ENCODE measurements at places on chromosomes 12 and 14.
A peak's percentile ranks its signal among the peaks of the same experiment; 100 is the strongest.

GRCh38 chr12:20628226-20628787 lies 66.8 kb upstream of the SLCO1C1 start:
- DNase-seq: no peak

GRCh38 chr12:32230613-32230993 lies 124.0 kb downstream of the BICD1 start:
- DNase-seq: no peak

DNA sequence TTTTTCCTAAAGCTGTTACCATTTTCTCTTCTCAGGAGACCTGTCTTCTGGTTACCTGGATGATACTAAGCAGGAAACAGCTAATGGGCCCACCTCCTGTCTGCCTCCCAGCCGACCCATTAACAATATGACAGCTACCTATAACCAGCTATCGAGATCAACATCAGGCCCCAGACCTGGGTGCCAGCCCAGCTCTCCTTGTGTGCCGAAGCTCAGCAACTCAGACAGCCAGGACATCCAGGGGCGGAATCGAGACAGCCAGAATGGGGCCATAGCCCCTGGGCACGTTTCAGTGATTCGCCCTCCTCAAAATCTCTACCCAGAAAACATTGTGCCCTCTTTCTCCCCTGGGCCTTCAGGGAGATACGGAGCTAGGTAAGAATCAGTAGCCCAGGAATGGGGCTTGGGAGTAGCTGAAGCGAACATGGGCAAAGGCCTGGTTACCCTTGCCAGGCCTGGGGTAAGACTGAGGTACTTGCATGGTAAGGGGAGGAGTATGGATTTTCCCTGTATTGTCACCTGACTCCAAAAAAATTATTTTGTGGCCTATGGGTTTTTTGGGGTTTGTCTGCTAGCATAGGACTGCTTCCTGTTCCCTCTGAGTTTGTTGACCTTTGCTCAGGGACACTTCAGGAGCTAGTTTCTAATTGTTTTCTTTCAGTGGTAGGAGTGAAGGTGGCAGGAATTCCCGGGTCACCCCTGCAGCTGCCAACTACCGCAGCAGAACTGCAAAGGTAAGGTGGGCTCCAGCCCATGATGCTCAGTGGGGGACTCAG lies 26.6 kb downstream of the TRAFD1 start:
- no peak for DNase-seq

GRCh38 chr12:64170024-64170423 lies 52.1 kb downstream of the KICS2 start:
- peak; percentile 49 for DNase-seq

GRCh38 chr12:42933461-42934081 lies 344.0 kb upstream of the PRICKLE1 start:
- DNase-seq: no peak

DNA sequence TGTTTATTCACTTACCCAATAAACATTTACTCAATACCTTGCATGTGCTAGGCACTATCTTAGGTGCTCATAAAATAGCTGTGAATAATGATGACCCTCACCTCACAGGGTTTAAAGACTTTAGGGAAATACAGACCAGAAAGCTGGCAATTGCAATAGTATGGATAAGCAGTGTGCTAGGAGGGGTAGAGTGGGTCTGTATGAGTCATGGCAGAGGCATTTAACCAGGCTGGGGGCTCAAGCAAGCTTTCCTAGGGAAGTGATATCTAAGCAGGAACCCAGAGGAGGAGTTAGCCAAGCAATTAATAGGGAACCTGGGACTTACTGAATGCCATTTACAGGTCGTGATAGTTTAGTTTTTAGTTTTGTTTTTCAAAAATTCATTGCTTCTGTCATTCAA lies 123.9 kb upstream of the CCDC198 start:
- no peak for DNase-seq

DNA sequence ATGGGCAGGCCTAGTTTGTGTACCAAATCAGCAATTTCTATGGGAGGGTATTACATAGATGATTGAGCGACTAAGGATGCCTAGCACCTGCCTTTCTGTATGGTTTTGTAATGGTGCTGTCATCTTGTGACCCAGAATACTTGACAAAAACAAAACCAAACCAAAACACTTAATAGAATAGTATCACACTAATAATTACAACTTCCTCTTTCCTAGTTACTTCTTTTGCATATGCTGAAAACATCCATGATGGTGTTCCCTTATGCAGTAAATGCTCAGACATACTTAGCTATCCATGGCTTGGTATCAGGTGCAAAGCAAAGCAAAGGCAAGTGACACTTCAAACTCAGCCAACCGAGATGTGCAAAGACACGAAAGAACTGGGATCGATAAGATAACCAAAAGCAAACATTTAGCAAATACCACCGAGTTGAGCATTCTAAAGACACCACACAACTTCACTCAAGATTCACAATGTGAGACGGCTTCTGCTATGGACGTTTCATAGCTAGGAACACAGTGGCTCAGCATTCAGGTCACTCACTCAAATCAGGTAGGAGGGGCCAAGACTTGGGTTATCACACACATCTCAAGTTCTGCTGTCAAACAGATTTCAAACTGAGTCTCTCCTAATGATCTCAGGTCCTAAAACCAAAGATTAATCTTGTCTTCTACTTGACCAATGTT lies 24.3 kb downstream of the PPP1CC start:
- DNase-seq: no peak

GRCh38 chr12:43261701-43262100 lies 290.3 kb downstream of the ADAMTS20 start:
- DNase-seq: no peak

DNA sequence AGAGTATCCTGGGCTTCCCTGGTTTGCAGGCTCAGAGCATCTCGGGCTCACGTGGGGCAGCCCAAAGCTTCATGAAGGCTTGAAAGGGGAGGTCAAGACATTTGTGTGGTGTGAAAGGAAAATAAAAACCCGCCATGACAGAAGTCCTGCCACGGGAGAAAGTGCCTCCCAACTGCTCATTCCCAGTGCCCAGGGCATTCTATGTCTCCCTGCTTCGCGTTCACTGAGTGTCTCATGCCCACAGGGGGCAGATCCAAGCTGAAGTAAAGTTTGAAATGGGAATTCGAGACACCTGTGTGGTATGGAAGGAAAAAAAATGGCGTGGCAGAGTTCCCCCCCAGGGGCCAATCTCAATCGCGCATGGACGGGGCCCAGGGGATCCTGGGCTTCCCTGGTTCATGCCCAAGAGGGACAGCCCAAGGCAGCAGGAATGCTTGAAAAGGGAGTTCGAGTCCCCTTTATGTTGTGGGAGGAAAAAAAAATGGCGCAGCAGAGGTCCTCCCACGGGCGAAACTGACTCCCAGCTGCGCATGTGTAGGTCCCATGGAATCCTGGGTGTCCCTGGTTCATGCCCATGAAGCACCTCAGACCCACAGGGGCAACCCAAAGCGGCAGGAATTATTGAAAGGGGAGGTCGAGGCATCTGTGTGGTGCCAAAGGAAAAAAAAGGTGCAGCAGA lies 576.7 kb downstream of the ALG10 start:
- DNase-seq: no peak

DNA sequence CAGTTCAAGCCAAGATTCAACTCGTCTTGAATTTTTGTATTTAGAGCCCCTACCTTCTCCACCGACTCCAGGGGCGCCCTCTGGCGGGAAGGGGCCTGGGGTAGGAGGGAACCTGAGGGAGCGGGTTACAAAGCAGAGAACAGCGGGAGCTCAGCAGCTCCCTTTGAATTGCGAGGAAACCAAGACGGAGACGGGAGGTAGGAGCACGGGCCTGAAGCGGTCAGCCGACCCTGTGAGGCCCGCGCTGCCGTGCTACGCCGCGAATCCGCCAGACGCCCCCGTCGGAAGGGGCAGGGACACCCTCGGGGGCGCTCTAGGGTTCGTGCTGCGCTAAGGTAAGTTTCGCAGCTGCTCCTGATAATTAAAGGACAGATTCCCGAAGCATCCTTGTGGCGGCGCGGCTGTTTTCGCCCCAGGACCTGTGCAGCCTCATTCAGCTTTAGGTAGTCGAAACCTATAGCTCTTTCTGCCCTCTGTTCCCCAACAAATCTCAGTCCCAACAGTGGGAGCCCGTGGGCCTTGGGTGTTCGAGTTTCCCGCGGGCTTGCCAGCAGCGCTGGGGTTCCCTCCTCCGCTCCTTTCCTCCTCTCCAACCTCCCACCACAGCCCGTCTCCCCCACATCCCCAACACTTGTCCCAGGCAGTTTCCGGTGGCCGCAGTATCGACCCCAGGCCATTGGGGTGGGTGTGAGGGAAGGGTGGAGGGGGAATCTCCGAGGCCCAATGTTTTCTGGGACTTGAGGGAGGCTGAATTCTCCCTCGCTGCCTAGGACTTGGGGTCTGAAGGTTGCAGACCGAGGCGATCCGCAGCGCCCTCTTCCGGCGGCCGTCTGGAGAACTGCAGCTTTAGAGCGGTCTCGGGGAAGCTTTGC lies 5.1 kb upstream of the NKX2-1 start:
- no peak for DNase-seq

- DNase-seq: no peak
Observed at GRCh38 chr14:57380935-57381334, 9.5 kb upstream of the NAA30 start.

GRCh38 chr12:32586390-32586789 lies 92.7 kb upstream of the DNM1L start:
- DNase-seq: peak; percentile 66

DNA sequence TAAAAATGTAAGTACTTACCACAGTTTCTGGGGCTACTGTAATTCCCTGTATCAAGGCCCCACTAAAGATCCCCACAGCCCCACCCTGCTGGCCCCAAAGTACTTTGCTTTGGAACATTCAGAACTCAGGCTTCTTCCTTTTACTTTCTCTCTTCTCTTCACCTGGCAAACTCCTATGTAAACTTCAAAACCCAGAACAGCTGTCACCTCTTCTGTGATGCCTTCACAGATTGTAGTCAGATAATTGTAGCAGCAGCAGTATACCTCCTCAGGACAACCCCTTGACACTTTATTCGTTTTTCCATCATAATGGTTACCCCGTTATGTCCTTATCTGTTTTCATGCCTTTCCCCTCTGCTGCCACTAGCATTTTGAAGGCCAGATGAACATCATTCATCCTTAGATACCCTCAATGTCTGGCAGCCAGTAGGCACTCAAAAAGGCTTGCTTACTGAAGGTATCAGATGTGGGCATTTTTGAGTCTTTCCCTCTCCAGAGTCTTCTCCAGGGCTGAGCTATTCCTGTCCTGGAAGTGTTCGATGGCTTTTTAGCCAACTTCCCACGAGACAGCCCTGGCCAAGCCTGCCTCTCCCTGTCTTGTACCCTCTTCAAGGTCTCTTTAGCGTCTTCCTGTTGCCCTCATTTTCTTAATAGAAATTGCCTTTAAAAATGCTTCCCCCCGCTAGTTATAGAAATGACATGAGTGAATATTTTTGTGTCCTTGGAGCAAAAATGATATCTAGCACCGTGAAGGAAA lies 7.4 kb downstream of the PLBD2 start:
- no peak for DNase-seq

DNA sequence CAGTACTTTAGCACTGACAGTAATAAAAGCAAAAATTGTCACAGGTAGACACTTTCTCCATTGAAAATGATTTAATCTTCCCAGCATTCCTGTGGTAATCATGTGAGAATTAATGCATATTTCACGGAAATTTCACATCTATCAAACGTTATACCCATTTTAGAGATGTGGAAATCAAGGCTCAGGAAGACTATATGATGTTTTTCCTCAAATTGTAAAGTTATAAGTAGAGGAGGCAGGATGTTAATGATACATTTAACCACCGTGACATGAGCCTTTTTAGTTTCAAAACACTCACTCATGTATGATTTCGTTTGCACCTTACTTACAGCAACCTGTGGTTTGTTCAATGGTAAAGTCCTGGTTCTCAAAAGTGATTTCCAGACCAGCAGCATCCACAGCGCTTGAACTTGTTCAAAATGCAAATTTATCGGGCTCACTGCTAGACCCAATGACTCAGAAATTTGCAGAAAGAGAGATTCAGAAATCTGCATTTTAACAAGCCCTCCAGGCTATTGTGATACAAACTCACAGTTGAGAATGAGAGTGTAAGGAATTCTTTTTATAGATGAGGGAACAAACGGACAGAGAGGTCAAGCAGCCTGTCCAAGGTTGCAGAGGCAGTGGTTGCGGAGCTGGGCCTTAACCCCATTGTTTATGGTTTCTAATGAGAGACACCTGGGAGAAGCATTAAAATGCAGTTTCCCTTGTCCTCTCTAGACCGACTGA lies 654.8 kb upstream of the TBX3 start:
- DNase-seq: peak; percentile 71

DNA sequence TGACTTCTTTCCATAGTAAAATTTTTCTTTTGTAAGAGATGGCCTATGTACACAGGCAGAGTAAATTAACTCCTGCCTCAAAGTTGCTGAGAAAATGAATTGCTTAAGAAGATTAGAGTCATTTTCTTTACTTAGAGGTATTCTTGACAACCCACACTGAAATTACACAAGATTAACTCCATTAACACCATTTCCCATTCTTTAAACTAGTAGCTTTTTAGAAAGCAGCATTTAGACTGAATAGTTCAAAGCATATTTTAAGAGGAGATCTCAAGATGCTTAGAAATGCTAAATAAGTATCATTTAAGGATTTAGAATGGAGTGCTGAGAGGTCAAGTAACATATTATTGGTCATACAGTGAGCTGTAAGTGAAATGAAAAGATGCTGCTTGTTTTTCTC lies 35.5 kb downstream of the PUS7L start:
- DNase-seq: no peak

DNA sequence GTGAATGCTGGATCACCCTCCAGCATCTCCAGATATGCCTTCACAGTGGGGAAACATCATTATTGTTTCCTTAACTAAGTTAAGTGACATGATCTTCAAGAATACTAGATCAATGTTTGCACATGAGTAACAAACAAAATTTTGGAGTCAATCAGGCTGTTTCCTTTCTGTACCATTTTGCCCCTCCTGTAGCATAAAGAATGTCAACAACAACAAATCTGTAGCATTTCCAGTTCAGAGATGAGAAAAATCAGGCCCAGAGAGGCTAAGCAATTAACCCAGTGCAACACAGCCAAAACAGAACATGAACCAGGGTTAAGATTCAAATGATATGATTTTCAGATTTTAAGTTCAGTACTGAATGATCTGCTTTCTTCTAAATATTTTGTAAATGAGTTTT lies 31.7 kb downstream of the SRRM4 start:
- DNase-seq: no peak

GRCh38 chr12:116392061-116392460 lies 114.6 kb upstream of the MED13L start:
- no peak for DNase-seq

GRCh38 chr12:79373896-79374499 lies 316.8 kb downstream of the PAWR start:
- DNase-seq: no peak

DNA sequence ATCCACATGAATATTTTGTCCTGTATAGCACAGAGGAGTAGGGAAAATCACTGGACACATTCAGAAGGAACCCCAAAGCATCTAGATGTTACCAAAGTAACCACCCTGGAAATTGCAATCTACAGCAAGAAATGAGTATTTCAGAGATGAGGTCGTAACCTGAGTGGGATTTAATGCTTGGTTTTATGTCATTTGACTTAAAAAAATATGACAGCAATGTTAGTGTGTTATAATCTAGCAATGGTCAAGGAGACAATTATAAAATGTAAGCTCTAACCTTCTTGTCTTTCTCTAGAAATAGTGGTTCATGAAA lies 256.6 kb downstream of the NAV3 start:
- no peak for DNase-seq

GRCh38 chr14:44897845-44898151 lies 63.9 kb downstream of the KLHL28 start:
- peak; percentile 19 for DNase-seq

GRCh38 chr12:49253033-49253623 lies 11.8 kb upstream of the TUBA1C start:
- DNase-seq: peak; percentile 61

GRCh38 chr12:31834150-31834549 lies 105.3 kb upstream of the AMN1 start:
- no peak for DNase-seq

GRCh38 chr12:26319511-26319910 lies 124.1 kb downstream of the SSPN start:
- DNase-seq: peak; percentile 98

Data from foreskin keratinocyte (primary cell).